ENCODE measurements at places on chromosomes 2 and 18. TPM values are rescaled to one million over a fixed set of nuclear protein-coding genes. Genes with fewer than 3 reads are reported as not detected.

DNA sequence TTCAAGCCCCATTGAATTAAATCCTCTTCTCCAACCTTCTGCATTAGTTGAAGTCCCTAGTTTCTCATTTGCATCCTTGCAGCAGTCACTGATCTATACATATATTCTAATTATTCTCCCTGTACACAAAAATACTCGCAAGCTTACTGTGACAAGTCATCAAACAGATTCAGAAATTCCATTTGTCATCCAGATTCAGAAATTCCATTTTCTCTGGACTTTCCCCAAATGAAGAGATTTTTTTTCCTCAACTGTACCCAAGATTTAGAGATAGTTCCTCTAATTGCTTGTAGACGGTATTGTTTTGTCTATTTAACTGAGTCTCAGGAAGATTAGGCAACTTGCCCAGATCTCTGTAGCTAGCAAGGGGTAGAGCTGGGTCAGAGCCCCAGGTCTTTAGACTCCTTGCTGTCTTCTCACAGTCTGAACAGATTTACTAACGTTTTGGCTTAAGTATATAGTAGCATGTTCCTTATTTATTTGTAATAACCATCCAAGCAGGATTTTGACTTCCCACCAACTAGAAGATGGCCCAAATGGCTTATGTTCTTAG is 34.2 kb downstream of the RAB12 start:
- no peak for DNase-seq

ZNF397 gene
- 27.6 TPM for total RNA-seq

DNA sequence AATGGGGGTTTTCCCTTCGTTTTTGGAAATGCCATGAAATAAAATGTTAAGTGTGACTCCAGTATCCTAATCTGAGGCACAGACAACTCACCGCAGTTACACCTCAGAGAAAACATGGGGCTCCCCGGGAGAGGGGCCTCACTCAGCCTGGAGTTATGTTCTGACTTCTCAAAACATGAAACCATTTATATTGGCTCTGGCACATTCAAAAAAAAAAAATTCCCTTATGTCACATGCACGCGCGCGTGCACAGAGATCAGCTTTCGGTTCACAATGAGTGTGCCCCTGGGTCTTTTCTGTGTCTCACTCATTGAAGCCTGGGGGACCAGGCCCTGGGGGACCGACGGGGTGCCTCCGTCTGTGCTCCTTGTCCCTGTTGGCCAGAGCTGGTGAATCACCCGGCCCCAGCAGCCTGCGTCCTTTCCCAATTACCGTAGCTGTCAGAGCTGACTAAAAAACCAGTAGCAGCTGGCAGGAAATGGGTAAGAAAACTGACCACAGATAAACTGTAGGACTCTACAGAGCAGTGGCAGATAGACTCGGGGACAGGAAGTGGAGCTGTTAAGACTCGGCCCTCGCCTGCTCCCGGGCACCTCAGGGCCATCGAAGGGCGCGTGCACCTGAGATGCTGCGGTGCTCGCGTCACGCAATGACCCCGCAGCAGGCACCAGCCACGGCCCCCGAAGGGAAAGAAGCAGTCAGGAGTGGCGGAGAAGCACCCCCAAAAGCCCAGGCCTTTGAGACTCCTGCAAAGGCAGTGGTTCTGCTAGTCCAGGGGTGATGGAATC is 138.3 kb upstream of the ID2 start:
- DNase-seq: no peak

DNA sequence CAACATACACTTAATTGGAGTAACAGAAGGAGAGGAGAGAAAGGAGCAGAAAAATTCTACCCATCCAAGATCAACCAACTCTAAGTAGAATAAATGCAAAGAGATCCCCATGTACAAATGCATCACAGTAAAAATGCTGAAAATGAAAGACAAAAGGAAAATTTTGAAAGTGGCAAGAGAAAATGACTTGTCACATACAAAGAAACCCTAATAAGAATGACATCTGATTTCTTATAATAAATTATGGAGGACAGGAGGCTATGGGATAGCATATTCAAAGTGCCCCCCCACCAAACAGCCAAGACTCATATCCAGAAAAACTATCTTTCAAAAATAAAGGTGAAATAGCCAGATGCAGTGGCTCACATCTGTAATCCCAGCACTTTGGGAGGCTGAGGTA is 22.2 kb upstream of the INPP4A start:
- no peak for DNase-seq

- DNase-seq: no peak
Observed at GRCh38 chr2:67954093-67954748, 108.6 kb downstream of the C1D start.

GRCh38 chr2:191177751-191178736 is 27.2 kb upstream of the STAT4 start:
- DNase-seq: no peak

- DNase-seq: no peak
Observed at GRCh38 chr2:238290091-238290509, 1.7 kb upstream of the PER2 start.

DNA sequence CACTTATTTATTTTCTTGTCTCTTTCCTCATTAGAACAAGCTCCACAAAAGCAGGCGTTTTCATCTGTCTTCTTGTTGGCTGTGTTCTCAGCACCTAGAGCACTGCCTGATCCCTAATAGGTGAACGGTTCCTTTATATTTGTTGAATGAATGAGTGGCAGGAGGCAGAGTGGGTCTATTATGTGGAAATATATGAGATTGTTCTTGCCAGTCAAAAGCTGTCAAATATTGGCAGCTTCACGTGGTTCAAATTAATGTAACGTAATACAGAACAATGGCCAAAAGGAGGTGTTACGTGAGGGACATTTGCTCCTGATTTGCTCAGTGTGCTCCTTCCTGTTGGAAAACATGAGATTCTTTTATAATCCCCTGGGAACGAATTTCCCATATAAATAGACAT is 8.5 kb upstream of the ARHGAP25 start:
- no peak for DNase-seq

OSR1 gene
- 0.45 TPM for total RNA-seq

DNA sequence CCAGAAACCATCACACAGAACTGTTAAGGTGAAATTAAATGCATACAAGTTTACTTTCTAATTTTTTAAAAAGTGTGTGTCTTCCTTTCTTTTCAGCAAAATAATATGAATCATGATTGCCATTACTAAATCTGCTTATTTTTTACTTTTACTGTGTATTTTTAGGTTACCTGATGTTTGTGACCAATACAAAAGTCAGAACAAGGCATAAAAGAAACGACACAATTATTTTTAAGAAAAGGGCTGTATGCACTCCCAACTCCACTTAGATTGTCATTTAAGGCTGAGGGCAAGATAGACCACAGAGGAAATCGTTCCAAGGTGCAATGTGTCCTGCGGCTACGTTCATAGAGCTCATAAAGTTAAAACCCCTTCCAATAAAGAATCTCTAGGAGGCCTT is 797.0 kb downstream of the TDRD15 start:
- DNase-seq: no peak

- DNase-seq: no peak
Observed at GRCh38 chr2:233989221-233989858, 61.2 kb upstream of the SPP2 start.

CMPK2 gene
- 2.2 TPM for total RNA-seq

DSG4 gene
- not detected for total RNA-seq
